ENCODE measurements at places on chromosomes 5 and 9. TPM values are rescaled to one million over a fixed set of nuclear protein-coding genes. Genes with fewer than 3 reads are reported as not detected.

AMBP gene
- total RNA-seq = not detected

DNA sequence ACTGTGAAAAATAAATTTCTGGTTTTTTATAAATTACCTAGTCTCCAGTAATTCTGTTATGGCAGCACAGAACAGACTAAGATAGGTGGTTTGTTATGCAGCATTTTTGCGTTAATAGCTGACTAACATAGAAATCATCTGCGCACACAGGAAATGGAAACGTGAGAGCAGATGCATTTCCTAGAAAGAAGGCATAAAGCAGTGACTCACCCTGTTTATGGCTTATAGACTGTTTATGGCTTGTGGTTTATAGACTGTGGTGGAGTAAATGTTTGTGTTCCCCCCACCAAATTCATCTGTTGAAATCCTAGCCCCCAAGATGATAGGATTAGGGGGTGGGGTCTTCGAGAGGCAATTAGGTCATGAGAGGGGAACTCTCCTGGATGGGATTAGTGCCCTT is 18.3 kb upstream of the OSMR start:
- no peaks in the 10 kb centered on the region for H3K36me3 ChIP-seq
- H3K4me3 ChIP-seq = no peak overlapping the region
- no peak overlapping the region for H3K27ac ChIP-seq
- DNase-seq = peak; percentile 43
- H3K27me3 ChIP-seq = no peaks in the 10 kb centered on the region

- peaks cover 15% of the 10 kb centered on the region for H3K36me3 ChIP-seq
- peaks cover 8% of the 10 kb centered on the region for H3K4me1 ChIP-seq
- no peak overlapping the region for H3K27ac ChIP-seq
- H3K27me3 ChIP-seq = no peaks in the 10 kb centered on the region
- H3K4me3 ChIP-seq = no peak overlapping the region
- no peak for DNase-seq
Observed at GRCh38 chr9:89383030-89383720, 64.9 kb downstream of the SECISBP2 start.

PALM2AKAP2 gene
- total RNA-seq = 94.7 TPM

- H3K4me3 ChIP-seq = no peak overlapping the region
- no peaks in the 10 kb centered on the region for H3K36me3 ChIP-seq
- DNase-seq = no peak
- no peak overlapping the region for H3K27ac ChIP-seq
- no peaks in the 10 kb centered on the region for H3K4me1 ChIP-seq
Observed at GRCh38 chr5:132079619-132080018, 6.0 kb downstream of the CSF2 start.

GRCh38 chr5:34957857-34958690 is 28.7 kb downstream of the DNAJC21 start:
- H3K4me1 ChIP-seq = no peaks in the 10 kb centered on the region
- peak overlapping the region; percentile 43 for H3K27ac ChIP-seq
- no peak overlapping the region for H3K4me3 ChIP-seq
- no peaks in the 10 kb centered on the region for H3K27me3 ChIP-seq
- H3K36me3 ChIP-seq = peaks cover 25% of the 10 kb centered on the region

SPEF2 gene
- 5.7 TPM for total RNA-seq

DNA sequence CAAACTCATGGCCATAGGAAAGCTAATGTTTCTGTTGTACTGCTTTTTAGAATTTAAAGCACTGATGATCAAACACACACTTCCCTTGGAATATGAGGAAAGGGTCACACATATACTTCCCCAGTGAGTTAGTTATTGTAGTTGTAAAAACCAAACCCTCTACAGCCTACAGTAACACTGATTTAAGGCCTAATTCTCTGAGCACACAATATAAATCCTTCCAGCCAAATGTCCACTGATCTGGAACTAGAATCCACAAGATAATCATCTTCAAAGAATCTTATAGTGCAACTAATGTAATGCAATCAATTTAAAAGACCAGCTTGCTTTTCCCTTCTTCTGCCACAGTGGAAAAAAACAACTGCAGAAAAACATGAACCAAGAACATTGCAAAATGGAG is 219.3 kb downstream of the CAAP1 start:
- H3K4me3 ChIP-seq = no peak overlapping the region
- H3K27ac ChIP-seq = no peak overlapping the region
- no peak for DNase-seq
- H3K36me3 ChIP-seq = no peaks in the 10 kb centered on the region
